Omental fat pad (tissue), 4 donors: ENCODE measurements at places on chromosomes 4 and X. TPM values are rescaled to one million over a fixed set of nuclear protein-coding genes. Genes with fewer than 3 reads are reported as not detected.

HPGDS gene
- total RNA-seq = 2.8 TPM

FSTL5 gene
- not detected for total RNA-seq

GRCh38 chr4:117640836-117641235 is 393.4 kb upstream of the NDST3 start:
- no peak for DNase-seq

- no peak for DNase-seq
Observed at GRCh38 chrX:98398542-98398941, 1514.8 kb downstream of the RPA4 start.

DNA sequence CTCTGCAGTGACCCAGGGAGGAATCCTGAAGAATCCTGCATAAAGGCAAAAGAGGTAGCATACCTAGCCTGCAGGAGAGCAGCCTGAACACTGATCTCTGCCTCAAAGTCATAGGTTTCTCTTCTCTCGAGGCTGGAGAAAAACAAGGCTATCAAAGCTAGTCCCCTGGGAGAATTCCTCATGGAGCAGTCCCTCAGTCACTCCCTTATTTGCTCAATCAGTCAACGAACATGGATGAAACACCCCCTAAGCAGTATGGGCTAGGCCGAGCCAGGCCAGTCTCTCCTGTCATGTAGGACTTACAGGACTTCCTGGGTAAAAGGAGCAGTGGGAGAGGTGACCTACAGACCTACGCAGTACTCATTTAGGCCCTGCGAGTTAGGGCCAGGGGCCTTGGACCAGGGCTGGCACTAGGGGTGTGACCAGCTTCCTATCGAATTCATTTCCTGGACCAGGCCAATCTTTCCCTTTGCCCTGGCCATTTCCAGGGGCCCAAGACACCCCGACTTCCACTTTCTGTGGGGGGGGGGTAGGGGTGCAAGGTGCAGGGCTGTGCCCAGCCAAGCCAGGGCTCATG is 164.1 kb downstream of the EFNB1 start:
- no peak for DNase-seq

WWC2 gene
- 41.3 TPM for total RNA-seq

BGN gene
- 14.9 TPM for total RNA-seq

IRAK1 gene
- total RNA-seq = 85.3 TPM

GRCh38 chr4:56535915-56536314 is 30.3 kb downstream of the ARL9 start:
- DNase-seq = no peak

ARHGAP6 gene
- 20.4 TPM for total RNA-seq

GRCh38 chrX:154458954-154459778 is 1.1 kb downstream of the PLXNA3 start:
- no peak for DNase-seq

- DNase-seq = no peak
Observed at GRCh38 chr4:122896270-122896669, 26.1 kb downstream of the NUDT6 start.

DNA sequence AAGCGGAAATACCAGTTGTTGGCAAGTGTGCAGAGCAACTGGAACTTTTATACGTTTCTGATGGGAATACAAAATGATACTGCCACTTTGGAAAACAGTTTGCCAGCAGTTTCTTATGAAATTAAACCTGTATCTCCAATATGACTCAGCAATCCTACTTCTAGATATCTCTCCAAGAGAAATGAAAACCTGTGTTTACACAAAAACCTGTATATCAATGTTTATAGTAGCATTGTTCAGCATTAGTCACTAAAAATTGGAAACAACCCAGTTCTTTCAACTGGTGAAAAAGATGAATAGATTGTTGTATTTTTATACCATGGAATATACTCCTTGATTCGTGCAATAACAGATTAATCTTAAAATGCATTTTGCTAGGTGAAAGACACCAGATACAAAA is 26.8 kb downstream of the ATP7A start:
- no peak for DNase-seq

- DNase-seq = no peak
Observed at GRCh38 chr4:61545902-61546480, 345.9 kb downstream of the ADGRL3 start.

DNA sequence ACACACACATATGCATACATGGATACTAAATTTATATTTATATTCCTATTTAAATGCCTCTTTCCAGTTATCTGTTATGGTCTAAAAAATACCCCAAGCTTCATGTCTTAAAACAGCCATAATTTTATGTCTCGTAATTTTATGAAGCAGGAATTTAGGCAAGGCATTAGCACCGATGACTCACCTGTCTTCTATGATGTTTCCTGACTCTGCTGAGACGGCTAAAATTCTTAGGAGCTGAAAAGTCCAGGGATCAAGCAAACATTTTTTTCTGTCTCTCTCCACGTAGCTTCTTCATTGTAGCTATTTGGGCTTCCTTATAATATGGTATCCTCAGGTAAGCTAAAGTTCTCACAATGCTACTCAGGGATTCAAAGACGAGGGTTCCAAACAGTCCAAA is 930.3 kb downstream of the STIM2 start:
- no peak for DNase-seq

DNA sequence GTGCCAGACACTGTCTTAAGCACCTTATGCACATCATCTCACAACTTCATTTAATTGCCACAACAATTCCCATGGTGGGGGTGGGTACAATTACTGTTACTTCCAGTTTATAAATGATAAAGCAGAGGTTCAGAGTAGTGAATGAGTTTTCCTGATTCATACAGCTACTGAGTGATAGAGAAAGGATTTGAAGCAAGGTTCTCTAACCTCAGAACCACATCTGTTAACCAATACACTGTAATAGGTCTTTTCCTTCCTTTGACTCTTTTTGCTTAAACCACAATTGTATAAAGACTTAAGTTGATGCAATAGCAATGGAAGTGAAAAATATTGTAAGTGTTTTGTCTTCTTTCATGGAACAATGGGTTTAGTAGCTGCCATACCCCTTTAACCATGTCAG is 43.5 kb upstream of the PAK3 start:
- DNase-seq = no peak

DNA sequence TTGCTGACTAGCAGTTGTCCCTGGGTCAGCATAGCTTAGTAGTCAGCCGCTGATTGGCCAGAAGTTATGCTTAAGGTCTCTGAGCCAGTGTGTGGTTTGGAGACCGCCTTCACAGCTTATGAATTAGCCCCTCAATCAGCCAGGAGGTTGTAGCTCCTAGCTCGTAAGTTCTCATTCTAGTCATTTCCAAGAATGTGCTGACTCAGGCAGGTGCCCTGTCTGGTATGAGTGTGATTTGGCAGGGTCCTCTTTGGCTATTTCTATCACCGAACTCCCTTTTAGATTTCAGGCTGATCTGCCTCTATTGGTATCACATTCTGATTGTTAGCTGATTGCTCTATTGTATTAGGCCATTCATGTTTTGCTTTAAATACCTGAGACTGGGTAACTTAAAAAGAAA is 33.1 kb downstream of the NUDT11 start:
- DNase-seq = no peak

DNA sequence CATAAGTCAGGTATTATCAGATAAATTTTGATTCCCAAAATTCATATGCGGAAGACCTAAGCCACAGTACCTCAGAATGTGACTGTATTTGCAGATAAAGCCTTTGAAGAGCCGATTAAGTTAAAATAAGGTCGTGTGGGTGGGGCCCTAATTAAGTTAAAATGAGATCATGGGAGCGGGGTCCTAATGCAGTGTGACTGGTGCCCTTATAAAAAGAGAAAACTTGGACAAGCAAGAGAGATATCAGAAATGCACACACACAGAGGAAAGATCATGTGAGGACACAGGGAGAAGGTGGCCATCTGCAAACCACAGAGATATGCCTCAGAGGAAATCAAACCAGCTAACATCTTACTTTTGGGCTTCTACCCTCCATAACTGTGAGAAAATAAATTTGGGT is 236.1 kb downstream of the FBXO8 start:
- no peak for DNase-seq

RASSF6 gene
- not detected for total RNA-seq

DNA sequence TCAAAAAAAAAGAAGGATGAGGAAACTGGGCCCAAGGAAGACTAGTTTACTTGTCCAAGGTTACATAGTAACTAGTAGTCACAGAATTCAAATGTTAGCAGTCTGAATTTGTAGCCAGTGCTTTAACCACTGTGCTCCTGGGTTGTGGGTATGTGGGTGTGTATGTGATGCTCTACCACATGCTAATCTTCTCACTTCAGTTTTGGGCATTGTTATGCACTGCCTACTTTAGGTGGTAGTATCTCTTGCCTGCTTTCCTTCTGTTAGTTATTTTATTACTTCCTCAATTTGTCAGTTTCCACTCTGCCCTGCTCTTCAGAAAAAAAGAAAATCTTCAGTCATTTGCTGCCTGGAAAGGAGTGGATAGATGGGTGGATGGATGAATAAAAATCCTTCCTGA is 219.2 kb downstream of the RPA4 start:
- DNase-seq = no peak

GRCh38 chrX:48522291-48522690 is 683 bp downstream of the EBP start:
- DNase-seq = no peak

GRCh38 chr4:105277702-105278101 is 131.0 kb downstream of the TET2 start:
- no peak for DNase-seq

DNA sequence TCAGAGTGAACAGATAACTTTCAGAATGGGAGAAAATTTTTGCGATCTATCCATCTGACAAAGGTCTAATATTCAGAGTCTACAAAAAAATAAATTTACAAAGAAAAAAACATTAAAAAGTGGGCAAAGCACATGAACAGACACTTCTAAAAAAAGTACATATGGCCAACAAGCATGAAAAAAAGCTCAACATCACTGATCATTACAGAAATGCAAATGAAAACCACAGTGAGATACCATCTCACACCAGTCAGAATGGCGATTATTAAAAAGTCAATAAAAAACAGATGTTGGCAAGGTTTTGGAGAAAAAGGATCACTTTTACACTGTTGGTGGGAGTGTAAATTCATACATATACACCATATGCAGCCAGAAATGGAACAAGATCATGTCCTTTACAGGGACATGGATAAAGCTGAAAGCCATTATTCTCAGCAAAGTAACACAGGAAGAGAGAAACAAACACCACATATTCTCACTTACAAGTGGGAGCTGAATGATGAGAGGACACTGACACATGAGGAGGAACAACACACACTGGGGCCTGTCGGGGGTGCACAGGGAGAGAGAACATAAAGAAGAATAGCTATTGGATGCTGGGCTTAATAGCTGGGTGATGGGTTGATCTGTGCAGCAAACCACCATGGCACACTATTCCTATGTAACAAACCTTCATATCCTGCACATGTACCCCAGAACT is 41.6 kb upstream of the ITM2A start:
- no peak for DNase-seq

PPEF2 gene
- total RNA-seq = not detected

- DNase-seq = no peak
Observed at GRCh38 chr4:128924951-128925350, 115.5 kb downstream of the JADE1 start.

GRCh38 chr4:7392438-7393421 is 42.0 kb downstream of the PSAPL1 start:
- no peak for DNase-seq

DNA sequence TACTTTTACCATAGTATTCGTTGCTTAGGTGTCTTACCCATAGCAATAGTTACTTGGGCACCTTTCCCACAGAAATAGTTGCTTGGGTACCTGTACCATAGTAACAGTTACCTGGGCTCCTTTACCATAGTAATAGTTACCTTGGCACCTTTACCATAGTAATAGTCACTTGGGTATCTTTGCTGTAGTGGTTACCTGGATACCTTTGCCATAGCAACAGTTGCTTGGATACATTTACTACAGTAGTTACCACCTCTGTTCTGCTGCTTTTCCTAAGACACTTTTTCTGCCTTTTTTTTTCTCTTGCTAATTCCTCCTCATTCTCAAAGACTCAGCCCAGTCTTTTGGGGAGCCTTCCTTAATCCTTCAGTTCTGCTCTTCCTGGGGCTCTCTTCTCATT is 272.8 kb upstream of the PUDP start:
- no peak for DNase-seq

- no peak for DNase-seq
Observed at GRCh38 chr4:139315221-139315675, 13.0 kb upstream of the NDUFC1 start.

- no peak for DNase-seq
Observed at GRCh38 chrX:129626026-129626425, 28.7 kb downstream of the APLN start.

CT45A1 gene
- not detected for total RNA-seq

CLIC2 gene
- total RNA-seq = 61.8 TPM

DNA sequence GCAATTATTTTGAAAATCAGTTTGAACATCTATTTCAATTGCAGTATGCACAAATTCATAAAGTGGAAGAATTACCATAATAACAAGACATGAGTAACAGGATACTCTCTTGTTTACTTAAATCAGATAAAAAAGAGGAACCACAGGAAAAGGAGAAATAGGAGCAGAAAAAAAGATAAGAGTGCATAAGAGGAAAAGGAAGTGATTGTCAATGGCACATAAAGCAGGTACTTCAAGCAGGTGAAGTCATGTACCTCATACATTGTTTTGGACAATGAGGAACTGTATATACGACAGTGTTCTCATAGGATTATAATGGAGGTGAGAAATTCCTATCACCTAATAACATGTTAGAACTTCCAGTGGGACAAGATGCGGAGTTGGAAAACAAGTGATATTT is 334.5 kb upstream of the PCDH7 start:
- no peak for DNase-seq

- DNase-seq = no peak
Observed at GRCh38 chr4:73599182-73599581, 21.1 kb downstream of the RASSF6 start.

DNA sequence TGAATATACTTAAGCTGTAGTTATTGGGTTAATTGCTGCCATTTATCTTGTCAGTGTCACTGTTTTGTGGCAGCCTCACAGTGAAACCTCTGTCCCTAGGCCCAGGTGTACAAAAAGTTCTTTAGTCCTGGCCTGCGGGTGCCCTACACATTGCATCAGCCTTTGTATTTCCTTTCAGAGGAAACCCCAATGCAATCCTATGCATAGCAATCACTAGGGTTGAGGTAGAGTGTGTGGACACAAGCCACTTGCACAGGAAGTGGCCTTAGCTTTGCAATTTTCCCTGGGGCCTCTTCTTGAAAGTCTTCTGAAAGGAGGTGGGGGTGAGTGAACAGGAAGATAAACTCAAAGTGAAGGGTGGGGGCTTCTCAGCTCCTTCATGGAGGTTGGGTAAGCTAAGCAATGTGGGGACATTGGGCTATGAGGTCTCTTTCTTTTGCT is 27.8 kb downstream of the VSIG4 start:
- no peak for DNase-seq

- DNase-seq = no peak
Observed at GRCh38 chr4:88826771-88827170, 129.1 kb upstream of the NAP1L5 start.

C4orf50 gene
- total RNA-seq = 0.19 TPM

DCAF16 gene
- total RNA-seq = 24.1 TPM

ADH1C gene
- total RNA-seq = 33.9 TPM

DNA sequence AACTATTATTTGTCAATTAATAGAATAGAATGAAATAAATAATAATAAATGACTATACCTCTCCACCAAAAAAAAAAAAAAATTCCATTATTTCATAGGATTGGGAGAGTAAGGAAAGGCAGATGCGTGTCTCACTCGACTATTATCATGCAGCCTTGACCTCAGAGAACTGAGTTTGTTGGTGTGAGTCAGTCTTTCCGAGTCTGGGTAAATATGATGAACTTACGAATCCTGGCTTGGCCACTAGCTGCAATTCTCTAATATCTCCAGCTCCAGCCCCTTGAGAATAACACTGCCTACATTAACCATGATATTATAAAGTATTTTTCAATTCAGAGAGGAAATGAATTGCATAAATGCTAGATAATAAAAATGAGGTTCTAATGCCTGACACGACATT is 46.6 kb upstream of the DHX15 start:
- DNase-seq = no peak

ETDB gene
- total RNA-seq = not detected
